ENCODE measurements at places on chromosomes 1 and 21. TPM values are rescaled to one million over a fixed set of nuclear protein-coding genes. Genes with fewer than 3 reads are reported as not detected.

MCOLN2 gene
- 19.9 TPM for total RNA-seq

SLC9C2 gene
- not detected for total RNA-seq

SH3BGR gene
- 1.4 TPM for total RNA-seq

HES4 gene
- total RNA-seq: 0.60 TPM

TMED5 gene
- total RNA-seq: 48.2 TPM

TMEM61 gene
- total RNA-seq: not detected

PTPRF gene
- total RNA-seq: 1.8 TPM

RGSL1 gene
- not detected for total RNA-seq

HTR6 gene
- total RNA-seq: 0.14 TPM

THAP3 gene
- 21.5 TPM for total RNA-seq

LCE1C gene
- not detected for total RNA-seq

ATAD3C gene
- 1.0 TPM for total RNA-seq

LYSMD1 gene
- total RNA-seq: 6.1 TPM

- H3K4me3 ChIP-seq: no peak overlapping the region
- H3K4me1 ChIP-seq: no peaks in the 10 kb centered on the region
- no peak overlapping the region for H3K27ac ChIP-seq
- no peaks in the 10 kb centered on the region for H3K36me3 ChIP-seq
- DNase-seq: no peak
These were observed 91.7 kb downstream of the ATG4C start for GRCh38 chr1:62875676-62876075.

DNA sequence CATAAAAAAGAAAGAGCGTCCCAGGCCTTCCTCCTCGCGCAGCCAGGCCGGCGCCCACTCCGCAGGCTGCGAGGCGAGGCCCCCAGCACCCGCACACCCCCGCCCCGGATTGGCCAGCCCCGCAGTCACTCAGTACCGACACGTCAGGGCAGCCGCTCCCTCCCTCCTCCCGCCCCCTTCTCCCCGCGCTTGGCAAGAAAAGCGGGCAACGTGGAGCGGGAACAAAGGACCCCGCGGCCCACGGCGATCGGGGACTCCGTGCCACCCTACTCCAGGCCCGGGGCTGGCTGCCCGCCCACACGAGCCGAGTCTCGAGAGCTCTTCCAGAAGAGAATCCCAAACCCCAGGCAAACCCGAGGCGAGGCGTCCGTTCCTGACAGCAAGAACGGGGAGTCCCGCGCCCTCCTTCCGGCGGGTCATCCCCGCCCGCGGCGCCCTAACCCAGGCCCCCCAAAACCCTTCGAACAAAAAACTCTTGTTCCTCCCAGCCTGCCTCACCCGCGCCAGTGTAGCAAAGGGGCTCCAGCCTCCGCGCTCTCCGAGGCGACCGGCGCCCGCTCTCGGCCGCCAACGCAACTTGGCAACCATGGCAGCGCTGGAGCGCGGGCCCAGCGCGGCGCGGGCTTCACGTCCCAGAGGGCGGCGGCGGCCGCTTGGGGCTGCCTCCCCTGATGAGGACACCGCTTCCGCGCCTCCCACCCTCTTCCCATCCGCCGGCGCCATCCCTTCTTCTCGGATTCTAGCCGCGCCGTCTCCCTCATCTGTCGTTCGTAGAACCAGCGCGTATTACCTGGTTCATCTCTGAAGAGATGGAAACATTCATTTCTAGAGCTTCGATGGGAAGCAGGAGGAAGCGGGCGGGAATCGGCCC, 645 bp downstream of the IVNS1ABP start:
- H3K27ac ChIP-seq: peak overlapping the region; percentile 96
- DNase-seq: peak; percentile 92
- no peaks in the 10 kb centered on the region for H3K27me3 ChIP-seq
- peaks cover 50% of the 10 kb centered on the region for H3K4me1 ChIP-seq

GRCh38 chr1:228702433-228702832, 32.8 kb upstream of the RHOU start:
- H3K4me3 ChIP-seq: no peak overlapping the region
- H3K27me3 ChIP-seq: peaks cover 4% of the 10 kb centered on the region
- no peak overlapping the region for H3K27ac ChIP-seq
- H3K4me1 ChIP-seq: no peaks in the 10 kb centered on the region
- no peak for DNase-seq

- no peaks in the 10 kb centered on the region for H3K36me3 ChIP-seq
- no peaks in the 10 kb centered on the region for H3K4me1 ChIP-seq
- peaks cover 17% of the 10 kb centered on the region for H3K27me3 ChIP-seq
These were observed 26.1 kb upstream of the NMNAT2 start for GRCh38 chr1:183444243-183444642.

- peaks cover 2% of the 10 kb centered on the region for H3K27me3 ChIP-seq
- peaks cover 7% of the 10 kb centered on the region for H3K36me3 ChIP-seq
- no peak for DNase-seq
- H3K4me1 ChIP-seq: peaks cover 9% of the 10 kb centered on the region
These were observed 2.8 kb upstream of the USP1 start for GRCh38 chr1:62433861-62434617.

- H3K27ac ChIP-seq: peak overlapping the region; percentile 67
- peaks cover 9% of the 10 kb centered on the region for H3K36me3 ChIP-seq
- H3K27me3 ChIP-seq: no peaks in the 10 kb centered on the region
- peak overlapping the region; percentile 65 for H3K4me3 ChIP-seq
These were observed 90.7 kb upstream of the GFI1 start for GRCh38 chr1:92577261-92577895.

- no peaks in the 10 kb centered on the region for H3K27me3 ChIP-seq
- no peak for DNase-seq
- H3K36me3 ChIP-seq: no peaks in the 10 kb centered on the region
These were observed 391.4 kb downstream of the MRPL39 start for GRCh38 chr21:25215698-25216384.

DNA sequence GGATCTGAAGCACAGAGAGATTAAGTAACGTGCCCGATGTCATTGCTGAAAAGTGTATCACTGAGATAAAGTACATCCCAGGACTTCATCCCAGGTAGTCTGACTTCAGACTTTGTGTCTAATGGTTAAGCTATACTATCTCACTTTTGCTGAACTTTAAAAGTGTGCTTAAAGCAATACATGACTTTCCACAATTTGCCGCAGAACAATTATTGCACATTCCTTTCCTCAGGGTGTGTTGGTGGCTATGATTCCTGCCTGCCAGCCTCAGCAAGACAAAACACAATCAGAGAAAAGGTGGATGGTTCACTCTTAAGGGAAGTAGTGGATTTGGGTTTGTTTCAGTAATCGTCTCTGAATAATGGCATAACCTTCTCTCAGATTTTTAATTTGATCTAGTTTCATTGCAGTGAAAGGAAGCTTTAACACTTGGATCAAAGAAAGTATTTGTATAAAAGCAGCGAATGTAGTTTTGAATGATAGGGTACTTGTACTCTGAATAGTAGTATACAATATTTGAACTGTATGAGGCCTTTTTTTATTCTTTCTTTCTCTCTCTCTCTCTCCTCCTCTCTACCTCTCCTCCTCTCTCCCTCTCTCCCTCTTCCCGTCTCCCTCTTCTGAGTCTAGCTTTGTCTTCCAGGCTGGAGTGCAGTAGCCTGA, 47.0 kb downstream of the CNST start:
- H3K4me1 ChIP-seq: peaks cover 16% of the 10 kb centered on the region
- H3K4me3 ChIP-seq: no peak overlapping the region
- DNase-seq: no peak
- no peaks in the 10 kb centered on the region for H3K27me3 ChIP-seq

DNA sequence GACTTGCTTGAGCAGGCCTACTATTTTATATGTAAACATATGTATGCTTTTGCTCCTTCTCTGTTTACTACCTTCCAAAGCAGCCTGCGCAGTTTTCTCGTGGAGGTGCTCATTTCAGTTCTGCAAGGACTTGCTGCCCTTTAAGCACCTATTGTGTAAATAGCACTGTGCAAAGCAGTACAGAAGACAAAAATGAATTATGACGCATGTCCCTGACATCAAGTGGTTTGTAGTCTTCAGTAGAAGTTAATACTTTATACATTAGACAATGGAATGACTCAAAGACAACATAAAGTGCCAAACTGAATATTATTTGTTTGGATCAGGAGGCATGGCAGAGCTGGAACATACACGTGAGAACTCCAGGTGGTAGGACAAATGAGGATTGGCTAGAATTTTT, 611.7 kb downstream of the LMO4 start:
- H3K27ac ChIP-seq: no peak overlapping the region
- no peak for DNase-seq

DNA sequence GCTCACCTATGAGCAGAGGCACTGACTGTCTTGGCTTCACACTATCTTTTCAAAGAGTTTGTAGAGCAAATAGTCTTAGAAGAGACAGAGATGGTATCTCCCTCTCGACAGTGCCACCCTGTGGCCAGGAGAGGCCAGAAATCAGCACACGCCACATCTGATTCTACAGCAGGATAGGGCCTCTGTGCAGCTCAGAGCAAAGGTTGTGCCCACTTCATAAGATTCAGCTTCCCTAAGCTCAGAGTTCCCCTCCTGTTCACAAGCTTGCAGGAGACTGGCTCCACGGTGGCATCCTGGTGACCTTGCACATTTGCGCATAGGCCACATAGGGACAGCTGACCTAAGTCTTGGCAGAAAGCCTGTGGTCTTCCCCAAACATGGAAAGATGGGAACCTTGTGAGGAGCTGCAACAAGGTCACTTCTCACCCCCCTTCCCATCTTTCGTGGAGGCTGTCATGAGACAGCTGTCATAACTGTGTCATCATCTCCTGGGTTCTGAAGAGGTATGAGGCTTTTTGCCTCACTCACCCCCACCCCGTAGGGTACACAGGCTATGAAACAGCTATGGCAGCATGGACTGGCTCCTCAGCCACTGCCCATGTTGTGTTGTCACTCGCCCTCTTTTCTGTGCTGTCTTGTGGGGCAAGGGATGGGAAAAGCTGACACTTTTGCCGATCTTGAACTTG, 3.0 kb downstream of the ITLN2 start:
- no peak overlapping the region for H3K4me3 ChIP-seq
- DNase-seq: peak; percentile 80
- H3K4me1 ChIP-seq: peaks cover 16% of the 10 kb centered on the region
- H3K27me3 ChIP-seq: no peaks in the 10 kb centered on the region
- H3K27ac ChIP-seq: no peak overlapping the region
- H3K36me3 ChIP-seq: no peaks in the 10 kb centered on the region

GRCh38 chr1:36506276-36506920, 23.7 kb upstream of the CSF3R start:
- H3K36me3 ChIP-seq: no peaks in the 10 kb centered on the region
- no peaks in the 10 kb centered on the region for H3K4me1 ChIP-seq
- peaks cover 25% of the 10 kb centered on the region for H3K27me3 ChIP-seq
- no peak overlapping the region for H3K27ac ChIP-seq
- no peak for DNase-seq

- DNase-seq: no peak
- H3K4me1 ChIP-seq: peaks cover 43% of the 10 kb centered on the region
- H3K27ac ChIP-seq: peak overlapping the region; percentile 22
- no peaks in the 10 kb centered on the region for H3K27me3 ChIP-seq
- peaks cover 5% of the 10 kb centered on the region for H3K36me3 ChIP-seq
These were observed 56.2 kb upstream of the EPS8L3 start for GRCh38 chr1:109819906-109820305.

GRCh38 chr1:171835891-171836290, 5.4 kb upstream of the DNM3 start:
- peaks cover 9% of the 10 kb centered on the region for H3K27me3 ChIP-seq
- H3K27ac ChIP-seq: no peak overlapping the region
- H3K4me3 ChIP-seq: no peak overlapping the region

DNA sequence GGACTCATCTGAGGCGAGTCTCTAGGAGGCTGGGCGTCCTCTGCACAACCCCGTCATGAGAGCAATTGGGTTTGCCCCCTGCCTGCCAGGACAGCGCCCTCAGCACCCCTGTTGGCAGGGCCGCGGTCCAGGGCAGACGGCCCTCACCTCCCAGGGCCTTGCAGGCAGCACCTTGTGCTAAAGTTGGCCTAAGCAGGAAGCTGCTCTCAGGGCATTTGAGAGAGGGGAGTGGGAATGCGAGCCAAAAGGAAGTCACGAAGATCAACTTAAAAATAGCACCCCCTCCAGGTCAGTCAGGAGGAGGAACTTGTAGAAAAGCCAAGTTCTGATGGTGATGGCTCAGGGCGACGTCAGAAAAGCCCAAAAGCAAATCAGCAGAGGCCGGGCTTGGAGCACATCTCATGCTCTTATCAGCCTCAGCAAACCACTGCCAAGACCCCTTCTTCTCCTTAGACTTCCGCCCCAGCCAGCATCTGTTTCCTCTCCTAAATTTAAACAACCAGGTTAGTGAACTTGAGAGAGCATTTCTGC, 12.6 kb upstream of the ADORA3 start:
- H3K4me1 ChIP-seq: peaks cover 52% of the 10 kb centered on the region
- H3K4me3 ChIP-seq: peak overlapping the region; percentile 74
- peak; percentile 66 for DNase-seq

DNA sequence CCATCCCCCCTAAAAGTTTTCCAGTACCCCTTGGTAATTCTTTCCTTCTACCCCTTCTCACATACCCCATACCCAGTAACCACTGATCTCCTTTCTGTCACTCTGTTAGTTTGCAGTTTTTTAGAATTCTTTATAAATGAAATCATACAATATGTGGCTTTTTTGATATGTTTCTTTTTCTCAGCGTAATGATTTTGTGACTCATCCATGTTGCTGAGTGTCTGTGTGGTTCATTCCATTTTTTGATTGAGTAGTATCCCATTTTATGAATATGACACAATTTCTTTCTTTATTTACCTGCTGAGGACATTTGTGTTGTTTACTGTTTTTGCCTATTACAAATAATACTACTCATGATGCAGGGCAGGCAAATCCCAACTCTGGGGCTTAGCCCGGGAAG, 1605.3 kb downstream of the BRINP3 start:
- H3K27me3 ChIP-seq: no peaks in the 10 kb centered on the region
- no peak overlapping the region for H3K4me3 ChIP-seq
- no peak for DNase-seq
- no peaks in the 10 kb centered on the region for H3K36me3 ChIP-seq
- H3K27ac ChIP-seq: no peak overlapping the region
- H3K4me1 ChIP-seq: no peaks in the 10 kb centered on the region

DNA sequence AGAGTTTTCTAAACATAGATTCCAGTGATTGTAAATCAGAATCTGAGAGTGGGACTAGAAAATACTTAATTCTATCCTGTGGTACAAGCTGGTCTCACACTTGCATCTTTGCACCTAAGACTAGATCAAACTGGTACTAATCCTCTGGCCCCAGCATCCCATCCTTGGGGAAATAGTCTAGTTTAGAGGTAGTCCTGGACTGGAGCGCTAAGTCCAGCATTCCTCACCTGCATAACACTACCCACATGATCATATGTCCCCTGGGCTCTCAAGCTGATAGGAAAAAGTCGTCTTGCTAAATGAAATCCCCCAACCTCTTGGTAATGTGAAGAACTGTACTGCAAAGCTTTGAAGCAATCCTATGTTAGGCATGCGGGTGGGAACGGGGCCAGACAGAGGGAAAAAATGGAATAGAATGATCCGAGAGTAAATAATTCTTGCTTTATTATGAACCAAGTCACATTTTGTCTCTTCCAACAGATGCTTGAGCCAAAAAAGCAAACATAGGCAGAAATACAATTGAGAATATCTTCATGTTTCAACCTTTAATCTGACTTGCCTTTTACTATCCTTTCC, 4.8 kb downstream of the COX20 start:
- H3K4me1 ChIP-seq: peaks cover 56% of the 10 kb centered on the region
- peaks cover 41% of the 10 kb centered on the region for H3K36me3 ChIP-seq
- H3K4me3 ChIP-seq: peak overlapping the region; percentile 4
- no peak for DNase-seq
- no peaks in the 10 kb centered on the region for H3K27me3 ChIP-seq

GRCh38 chr1:25430967-25431881, 527 bp downstream of the MACO1 start:
- H3K4me3 ChIP-seq: peak overlapping the region; percentile 95
- H3K4me1 ChIP-seq: peaks cover 50% of the 10 kb centered on the region
- no peaks in the 10 kb centered on the region for H3K27me3 ChIP-seq
- peaks cover 3% of the 10 kb centered on the region for H3K36me3 ChIP-seq
- no peak for DNase-seq
- peak overlapping the region; percentile 96 for H3K27ac ChIP-seq
